ENCODE measurements at places on chromosomes 7 and 10. TPM values are rescaled to one million over a fixed set of nuclear protein-coding genes. Genes with fewer than 3 reads are reported as not detected.

GRCh38 chr7:55189146-55189766, 170.4 kb downstream of the EGFR start:
- peak; percentile 24 for DNase-seq

GRCh38 chr7:91929463-91929862, 11.2 kb upstream of the AKAP9 start:
- DNase-seq = peak; percentile 25

DNA sequence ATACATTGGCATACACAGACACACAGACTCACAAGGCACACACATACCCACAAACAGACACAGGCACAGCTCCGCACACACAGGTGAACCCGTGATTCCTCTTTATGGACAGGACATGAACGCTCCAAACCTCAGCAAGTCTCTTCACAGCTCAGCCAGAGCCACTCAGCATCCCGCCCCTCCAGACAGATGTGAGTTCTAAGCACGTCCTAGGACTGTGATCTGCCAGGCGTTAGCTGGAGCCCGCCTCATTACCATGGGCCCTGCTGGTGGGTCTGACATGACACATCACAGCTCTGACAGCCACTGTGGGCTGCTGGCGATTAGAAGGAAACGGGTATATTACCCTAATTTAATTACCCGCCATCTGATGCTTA, 176.7 kb upstream of the PPP2R2D start:
- DNase-seq = no peak

DNA sequence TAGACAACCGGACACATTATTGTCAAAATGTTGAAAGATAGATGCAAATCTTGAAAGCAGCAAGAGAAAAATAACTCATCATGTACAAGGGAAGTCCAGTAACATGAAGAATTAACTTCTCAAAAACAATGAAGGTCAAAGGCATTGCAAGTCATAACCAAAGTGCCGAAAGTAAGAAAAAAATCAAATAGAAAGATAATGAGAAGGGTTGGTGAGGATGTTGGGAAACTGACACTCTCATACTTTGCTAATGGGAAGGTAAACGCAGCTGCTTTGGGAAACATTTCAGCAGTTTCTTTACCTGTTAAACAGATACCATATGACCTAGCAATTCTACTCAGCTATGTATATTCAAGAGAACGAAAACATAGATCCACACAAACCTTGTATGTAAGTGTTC, 303.0 kb downstream of the ARL4A start:
- no peak for DNase-seq

GRCh38 chr7:2903682-2904162, 59.6 kb upstream of the GNA12 start:
- no peak for DNase-seq

GRCh38 chr10:4647109-4647785, 178.8 kb upstream of the AKR1E2 start:
- peak; percentile 23 for DNase-seq

- peak; percentile 80 for DNase-seq
Observed at GRCh38 chr10:24465891-24466818, 257.2 kb downstream of the KIAA1217 start.

GRCh38 chr7:149716007-149716931, 57.1 kb downstream of the ZNF467 start:
- no peak for DNase-seq

DNA sequence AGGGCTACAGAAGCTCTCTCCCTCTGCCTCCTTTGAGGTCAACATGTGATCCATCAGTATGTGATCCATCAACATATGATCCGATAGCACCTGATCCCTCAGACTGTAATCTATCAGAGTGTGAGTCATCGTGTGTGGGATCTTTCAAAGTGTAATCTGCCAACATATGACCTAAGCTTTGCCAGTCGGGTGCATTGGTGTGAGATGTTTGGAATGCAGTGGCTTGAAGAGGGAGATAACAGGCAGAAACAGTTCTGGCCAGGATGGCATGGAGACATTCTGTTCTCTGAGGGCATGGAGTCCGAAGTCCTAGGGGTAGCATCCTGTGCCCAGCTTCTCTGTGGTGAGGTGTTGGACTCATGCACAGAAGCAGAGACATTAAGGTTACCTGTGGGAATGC, 217.7 kb upstream of the ETV1 start:
- DNase-seq = no peak

GRCh38 chr10:110129490-110129889, 77.9 kb upstream of the MXI1 start:
- no peak for DNase-seq

- no peak for DNase-seq
Observed at GRCh38 chr7:157550300-157551275, 213.8 kb downstream of the DNAJB6 start.

GRCh38 chr10:113221756-113222168, 271.7 kb downstream of the TCF7L2 start:
- DNase-seq = peak; percentile 83

DNA sequence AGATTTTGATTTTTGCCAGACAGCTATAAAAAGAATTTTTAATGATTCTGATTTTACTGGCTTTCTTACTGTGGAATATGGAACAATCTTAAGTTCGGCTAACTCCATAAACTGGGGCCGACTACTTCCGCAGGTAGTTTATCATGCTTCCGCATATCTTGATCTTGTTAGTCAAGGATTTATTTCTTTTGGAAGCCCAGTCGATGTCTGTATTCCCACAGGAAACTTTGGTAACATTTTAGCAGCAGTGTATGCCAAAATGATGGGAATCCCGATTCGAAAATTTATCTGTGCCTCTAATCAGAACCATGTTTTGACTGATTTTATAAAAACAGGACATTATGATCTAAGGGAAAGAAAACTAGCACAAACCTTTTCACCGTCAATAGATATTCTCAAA, 8.1 kb downstream of the THNSL1 start:
- no peak for DNase-seq

GRCh38 chr10:125187238-125188194, 27.2 kb upstream of the CTBP2 start:
- no peak for DNase-seq

DNA sequence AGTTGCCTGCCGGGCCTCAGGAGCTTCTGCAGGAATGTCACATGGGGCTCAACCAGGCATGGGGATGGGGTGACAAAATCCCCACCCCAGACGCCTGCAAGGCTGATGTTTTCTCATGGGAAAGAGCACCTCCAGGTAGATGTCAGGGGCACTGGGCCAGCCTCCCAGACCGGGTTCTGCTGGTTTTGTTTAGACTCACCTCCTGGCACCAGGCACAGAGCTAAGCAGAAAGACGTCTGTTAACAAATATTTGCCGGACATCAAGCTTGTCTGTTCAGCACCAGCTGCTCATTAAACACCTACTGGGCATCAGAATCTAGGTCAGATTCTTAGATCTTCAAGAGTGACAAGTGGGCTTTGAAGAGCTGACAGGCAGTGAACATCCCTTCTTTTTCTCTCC, 34.9 kb upstream of the TCERG1L start:
- DNase-seq = no peak

GRCh38 chr10:77926566-77927401, at the start of gene DLG5:
DLG5 (minus strand) TSS chr10:77926755; CDS start chr10:77926520, 235 bp downstream.
- DNase-seq = peak; percentile 39

DNA sequence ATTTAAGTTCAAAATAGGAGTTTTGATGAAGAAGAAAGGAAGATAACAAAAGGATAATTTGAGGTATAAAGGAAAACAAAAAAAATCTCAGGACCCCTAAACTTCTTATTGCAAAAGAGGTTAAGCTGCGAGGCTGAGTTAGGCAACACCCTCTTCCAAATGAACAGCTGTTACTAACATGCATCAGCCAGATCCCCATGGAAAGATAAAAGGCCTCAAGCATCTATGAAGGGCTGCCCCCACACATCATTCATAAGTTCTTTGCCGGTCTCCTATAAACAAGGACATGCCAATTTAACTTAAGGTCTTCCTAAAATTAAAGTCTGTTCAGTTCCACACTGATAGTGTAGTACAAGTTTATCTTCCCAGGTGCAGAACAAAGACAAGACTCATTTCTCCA, 75.8 kb upstream of the IMMP2L start:
- no peak for DNase-seq

GRCh38 chr7:8436965-8437364, 3.6 kb downstream of the NXPH1 start:
- peak; percentile 46 for DNase-seq

- peak; percentile 55 for DNase-seq
Observed at GRCh38 chr10:32054094-32054493, 2.1 kb downstream of the KIF5B start.

DNA sequence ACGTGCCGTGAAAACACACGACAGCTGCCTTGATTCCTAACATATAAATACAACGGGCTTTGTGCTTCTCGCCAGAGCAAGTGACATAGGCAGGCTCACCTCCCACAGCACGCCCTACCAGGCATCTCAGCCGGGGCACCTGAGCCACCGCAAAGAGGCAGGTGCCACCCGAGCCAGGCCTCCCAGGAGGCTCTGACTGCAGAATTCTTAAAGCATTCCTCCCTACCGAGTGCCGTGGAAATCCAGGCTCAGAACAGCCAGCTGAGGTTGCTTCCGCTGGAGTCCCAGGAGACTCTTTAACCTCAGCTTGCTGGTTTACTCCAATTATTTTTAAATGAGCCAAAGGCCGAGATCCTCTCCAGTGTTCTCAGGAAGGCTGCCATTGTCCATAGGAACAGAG, 206.5 kb downstream of the USP6NL start:
- peak; percentile 72 for DNase-seq

GRCh38 chr10:71638822-71639719, 80.5 kb downstream of the C10orf105 start:
- no peak for DNase-seq

DNA sequence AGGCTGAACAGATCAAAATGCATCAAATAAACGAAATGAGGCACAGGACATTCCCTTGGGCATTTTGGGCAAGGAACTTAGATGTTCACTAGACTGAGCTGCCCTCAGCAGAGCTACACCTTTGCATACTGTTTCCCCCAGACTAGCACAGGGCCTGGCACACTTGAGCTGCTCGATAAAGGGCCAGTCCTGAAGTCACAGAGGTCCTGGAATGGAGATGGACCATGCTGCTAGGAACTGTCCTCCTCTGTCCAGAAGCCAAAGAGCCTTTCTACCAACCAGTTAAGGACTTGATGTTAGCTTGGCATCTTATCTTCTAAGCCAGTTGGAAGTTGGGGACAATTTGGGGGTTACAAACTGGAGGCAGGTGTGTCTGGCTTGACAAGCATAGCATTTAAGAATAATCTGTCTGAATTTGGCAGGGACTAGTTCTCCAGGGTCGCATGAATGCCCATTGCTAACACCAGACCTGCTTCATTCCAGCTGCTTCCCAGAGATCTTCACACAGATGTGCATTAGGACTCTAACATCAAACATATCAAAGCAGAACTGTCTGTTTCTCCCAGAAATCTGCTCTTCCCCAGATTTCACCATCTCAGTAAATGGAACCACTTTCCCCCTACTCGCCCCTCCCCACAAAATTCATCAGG, 152.2 kb upstream of the PDE1C start:
- DNase-seq = no peak

DNA sequence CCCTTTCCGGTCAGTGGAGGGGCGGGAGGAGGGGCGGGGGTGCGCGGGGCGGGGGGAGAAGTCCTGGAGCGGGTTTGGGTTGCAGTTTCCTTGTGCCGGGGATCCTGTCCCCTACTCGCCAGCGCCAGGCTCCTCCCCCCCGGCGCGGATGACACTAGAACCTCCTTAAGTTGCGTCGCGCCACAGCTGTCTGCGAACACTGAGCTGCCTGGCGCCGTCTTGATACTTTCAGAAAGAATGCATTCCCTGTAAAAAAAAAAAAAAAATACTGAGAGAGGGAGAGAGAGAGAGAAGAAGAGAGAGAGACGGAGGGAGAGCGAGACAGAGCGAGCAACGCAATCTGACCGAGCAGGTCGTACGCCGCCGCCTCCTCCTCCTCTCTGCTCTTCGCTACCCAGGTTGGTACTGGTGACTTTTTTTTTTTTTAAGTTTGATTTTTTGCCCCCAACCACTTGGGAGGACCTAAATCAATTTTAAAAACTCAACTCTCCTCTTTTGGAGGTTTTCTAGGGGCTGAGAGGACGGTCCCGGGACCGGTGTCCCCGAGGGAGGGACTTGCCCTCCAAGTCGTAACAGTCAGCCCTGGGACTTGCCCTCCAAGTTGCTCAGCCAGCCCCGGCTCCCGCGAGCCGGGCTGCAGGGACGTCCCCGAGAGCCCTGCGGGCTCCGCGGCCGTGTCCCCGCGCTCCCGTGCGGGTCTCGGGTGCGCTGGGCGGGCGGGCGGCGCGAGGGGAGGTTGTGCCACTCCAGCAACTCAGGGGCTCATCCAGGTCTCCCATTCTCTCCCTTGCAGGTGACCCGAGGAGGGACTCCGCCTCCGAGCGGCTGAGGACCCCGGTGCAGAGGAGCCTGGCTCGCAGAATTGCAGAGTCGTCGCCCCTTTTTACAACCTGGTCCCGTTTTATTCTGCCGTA, at the start of gene GATA3:
Gene GATA3 (plus strand): TSS at position 195 of the 914 bp plus-strand sequence. CDS start 968 bp downstream, outside the sequence.
- peak; percentile 84 for DNase-seq

GRCh38 chr10:13925971-13926780, 339.4 kb downstream of the PRPF18 start:
- no peak for DNase-seq

DNA sequence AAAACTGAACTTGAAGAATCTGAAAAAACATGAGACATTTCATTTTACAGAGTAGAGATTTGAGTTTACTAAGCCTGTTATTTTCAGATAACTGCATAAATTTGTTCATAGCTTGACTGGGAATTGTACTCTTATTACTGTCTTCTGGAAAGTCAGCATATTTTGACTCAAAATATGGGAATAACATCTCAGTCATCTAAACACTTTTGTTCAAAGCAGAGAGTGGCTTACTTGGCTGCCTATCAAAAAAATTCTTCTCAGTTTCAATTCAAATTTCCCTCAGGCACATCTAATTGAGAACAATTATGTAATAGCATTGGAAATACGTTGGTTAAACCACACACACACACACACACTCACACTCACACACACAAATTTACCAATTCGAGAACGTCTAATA, 384.6 kb downstream of the ARL4A start:
- no peak for DNase-seq

DNA sequence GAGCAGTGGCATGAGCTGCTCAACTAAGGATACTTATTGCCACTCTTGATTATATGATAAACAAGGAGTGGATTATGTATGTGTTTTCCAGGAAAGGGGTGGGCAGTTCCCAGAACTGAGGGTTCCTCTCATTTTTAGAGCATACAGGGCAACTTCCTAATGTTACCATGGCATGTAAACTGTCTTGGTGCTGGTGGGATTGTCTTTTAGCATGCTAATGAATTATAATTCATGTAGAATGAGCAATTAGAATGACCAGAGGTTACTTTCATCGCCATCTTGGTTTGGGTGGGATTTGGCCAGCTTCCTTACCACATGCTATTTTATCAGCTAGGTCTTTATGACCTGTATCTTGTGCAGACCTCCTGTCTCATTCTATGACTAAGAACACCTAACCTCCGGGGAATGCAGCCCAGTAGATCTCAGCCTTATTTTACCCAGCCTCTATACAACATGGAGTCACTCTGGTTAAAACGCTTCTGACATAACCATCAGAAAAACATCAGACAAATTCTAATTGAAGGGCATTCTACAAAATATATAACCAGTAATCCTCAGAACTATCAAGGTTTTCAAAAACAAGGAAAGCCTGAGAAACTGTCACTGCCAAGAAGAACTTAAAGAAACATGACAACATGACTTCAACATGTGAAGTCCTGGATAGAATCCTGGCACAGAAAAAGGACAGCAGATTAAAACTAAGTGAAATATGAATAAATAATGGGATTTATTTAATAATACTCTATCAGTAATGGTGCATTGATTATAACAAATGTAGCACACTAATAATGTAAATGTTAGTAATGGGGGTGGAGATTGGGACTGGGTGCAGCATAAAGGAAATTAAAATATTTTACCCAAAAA, 365.0 kb downstream of the SEMA3D start:
- no peak for DNase-seq

The PDE1C gene
- total RNA-seq = not detected

The C7orf33 gene
- not detected for total RNA-seq

The TMEM236 gene
- 0.06 TPM for total RNA-seq

The CEP55 gene
- 67.9 TPM for total RNA-seq

The RPP30 gene
- total RNA-seq = 74.5 TPM

The EPDR1 gene
- 24.6 TPM for total RNA-seq

The TET1 gene
- total RNA-seq = 17.4 TPM

Data from A673 (cell line).